ENCODE measurements at places on chromosomes 3 and 15.

GRCh38 chr3:152524198-152525140 is 255.7 kb downstream of the MBNL1 start:
- DNase-seq = peak; percentile 44

DNA sequence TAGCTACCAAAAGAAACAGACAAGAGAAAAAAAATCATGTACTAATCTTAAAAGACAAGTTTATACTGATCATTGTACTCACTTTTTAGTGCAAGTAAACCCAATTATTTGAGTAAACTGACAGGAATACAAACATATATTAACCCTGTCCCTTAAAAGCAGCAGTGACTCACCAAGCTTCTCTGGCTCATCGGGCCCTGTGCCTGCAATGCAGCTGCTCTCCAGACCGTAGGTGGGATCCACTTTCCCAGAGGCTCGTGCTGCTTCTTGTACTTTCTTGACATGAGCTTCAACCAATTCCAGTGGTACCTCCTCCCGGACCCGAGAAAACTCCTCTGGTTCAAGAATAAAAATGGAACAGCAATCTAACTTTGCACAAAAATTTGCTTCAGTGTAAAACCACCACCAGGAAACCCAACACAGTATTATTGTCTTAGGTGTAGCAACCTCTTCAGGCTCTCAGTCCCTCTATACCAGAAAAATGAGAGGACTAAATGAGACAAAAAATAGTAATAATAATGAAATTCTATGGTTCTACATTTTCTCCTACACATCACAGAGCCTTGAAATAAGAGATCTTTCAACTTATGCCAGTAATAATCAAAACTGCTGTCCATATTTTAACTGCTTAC is 82.6 kb upstream of the CSPG5 start:
- DNase-seq = peak; percentile 12

DNA sequence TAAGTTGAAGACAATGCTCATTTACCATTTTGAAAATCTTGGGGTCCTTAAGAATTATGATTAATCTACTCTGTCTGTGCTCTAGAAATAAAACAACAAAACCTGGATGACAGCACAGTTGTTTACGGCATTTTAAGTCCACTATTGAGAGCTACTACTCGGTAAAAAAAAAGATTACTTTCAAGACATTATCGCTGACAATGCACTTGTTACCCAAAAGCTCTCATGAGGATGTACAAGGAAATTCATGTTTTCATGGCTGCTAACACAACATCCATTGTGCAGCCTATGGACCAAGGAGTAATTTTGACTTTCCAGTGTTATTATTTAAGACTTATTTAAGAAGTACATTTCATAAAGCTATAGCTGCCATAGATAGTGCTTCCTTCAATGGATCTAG is 221.3 kb downstream of the GRM7 start:
- no peak for DNase-seq

- no peak for DNase-seq
These were observed 252.9 kb upstream of the CBLB start for GRCh38 chr3:106121491-106122289.

GRCh38 chr3:143839980-143840379 is 8.3 kb downstream of the SLC9A9 start:
- no peak for DNase-seq

GRCh38 chr3:29978036-29978435 is 628.4 kb upstream of the TGFBR2 start:
- no peak for DNase-seq

DNA sequence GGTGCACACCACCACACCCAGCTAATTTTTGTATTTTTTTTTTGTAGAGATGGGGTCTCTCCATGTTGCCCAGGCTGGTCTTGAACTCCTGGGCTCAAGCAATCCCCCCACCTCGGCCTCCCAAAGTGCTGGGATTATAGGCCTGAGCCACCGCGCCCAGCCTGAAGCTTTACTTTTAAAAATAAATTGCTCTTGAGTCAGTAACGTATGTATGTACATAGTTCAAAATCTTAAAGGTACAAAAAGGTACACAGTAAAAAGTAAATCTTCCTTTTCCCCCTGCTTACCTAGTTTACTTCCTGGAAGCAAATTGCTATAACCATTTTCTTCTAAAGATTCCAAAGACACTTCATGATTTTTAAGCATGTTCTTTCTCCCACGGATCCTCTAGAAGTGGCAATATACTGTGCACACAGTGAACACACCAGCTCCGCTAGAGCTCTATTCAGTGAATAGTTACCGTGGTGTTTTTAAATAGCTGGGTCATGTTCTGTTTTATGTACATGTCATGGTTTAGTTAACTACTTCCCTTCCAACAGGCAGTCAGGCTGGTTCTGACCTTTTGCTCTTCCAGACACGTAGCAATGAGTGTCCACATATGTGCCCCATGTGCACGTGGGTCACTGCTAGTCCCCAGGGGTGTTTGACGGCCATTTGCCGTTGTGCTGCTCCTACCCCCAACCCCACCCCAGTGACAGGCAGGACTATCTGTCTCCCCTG is 82.1 kb downstream of the EEFSEC start:
- no peak for DNase-seq

- no peak for DNase-seq
These were observed 87.9 kb downstream of the DNAJB8 start for GRCh38 chr3:128378631-128379347.

GRCh38 chr3:161230621-161231171 is 9.6 kb downstream of the NMD3 start:
- DNase-seq = no peak

- no peak for DNase-seq
These were observed 81.4 kb upstream of the HES1 start for GRCh38 chr3:194054540-194054939.
